ENCODE measurements at places on chromosomes 3 and 15. TPM values are rescaled to one million over a fixed set of nuclear protein-coding genes. Genes with fewer than 3 reads are reported as not detected.

The SOX14 gene
- not detected for total RNA-seq

The PML gene
- total RNA-seq: 82.9 TPM

The TF gene
- total RNA-seq: 1.4 TPM

The BFSP2 gene
- total RNA-seq: 0.41 TPM

The AQR gene
- total RNA-seq: 30.9 TPM

The AMIGO3 gene
- total RNA-seq: not detected

DNA sequence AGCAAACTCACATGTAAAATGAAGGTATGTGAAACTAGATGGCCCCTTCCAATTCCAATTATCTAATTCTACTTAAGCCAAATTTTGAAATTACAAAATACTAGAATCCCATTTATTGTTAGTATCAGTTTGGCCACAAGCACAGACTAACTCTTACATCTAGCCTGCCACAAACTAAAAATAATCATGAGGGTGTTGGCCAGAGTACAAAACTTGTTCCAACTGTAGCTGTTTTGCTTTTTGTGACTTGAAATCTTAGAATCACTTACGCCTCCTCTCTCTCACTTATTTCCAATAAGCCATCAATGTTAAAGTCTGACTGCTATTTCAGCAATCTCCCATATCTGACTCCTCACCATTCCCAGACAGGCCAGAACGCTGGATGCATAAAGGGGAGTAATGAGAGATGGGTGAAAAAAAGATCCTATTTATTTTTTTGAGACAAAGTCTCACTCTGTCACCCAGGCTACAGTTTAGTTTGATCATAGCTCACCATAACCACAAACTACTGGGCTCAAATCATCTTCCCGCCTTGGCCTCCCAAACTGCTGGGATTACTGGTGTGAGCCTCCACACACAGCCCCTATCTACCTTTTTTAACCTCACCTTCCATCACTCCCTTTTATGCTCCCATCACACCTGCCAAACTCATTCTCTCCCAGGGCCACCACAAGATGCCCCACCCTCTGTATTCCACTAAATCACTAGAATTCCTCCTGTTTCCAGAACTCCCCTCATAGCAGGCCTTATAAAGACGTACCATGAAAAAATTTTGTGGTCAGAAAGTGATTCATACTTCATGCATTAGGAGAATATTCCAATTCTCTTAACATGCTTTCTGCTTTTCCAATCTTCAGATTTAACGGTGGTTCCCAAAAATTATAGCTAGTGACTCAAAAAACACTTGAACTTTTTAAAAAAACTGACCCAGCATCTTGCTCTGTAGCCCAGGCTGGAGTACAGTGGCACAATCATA is 36.5 kb downstream of the ATOSA start:
- no peak for DNase-seq

- no peak for DNase-seq
These were observed 5.8 kb downstream of the MCM2 start for GRCh38 chr3:127604035-127604434.

GRCh38 chr3:154122912-154123559 is 1.8 kb downstream of the ARHGEF26 start:
- peak; percentile 58 for DNase-seq

GRCh38 chr15:88580532-88580931 is 34.1 kb upstream of the DET1 start:
- no peak for DNase-seq

DNA sequence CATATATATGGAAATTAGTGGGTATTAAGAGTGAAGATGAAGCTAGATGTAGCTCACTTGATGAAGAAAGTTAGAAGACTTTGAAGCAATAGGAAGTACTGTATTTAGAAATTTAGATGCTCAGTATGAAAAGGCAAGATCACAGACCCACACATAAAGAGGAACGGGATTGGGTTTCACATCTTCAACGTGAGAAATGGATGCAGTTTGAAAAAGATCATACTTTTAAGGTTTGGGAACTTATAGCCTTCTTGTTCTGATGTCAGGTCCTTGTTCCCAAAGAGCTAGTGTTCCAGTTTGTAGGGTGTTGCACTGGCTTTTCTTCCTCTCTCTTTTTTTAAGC is 16.7 kb downstream of the AP3S2 start:
- no peak for DNase-seq

GRCh38 chr15:27092390-27092789 is 121.4 kb downstream of the GABRG3 start:
- no peak for DNase-seq

DNA sequence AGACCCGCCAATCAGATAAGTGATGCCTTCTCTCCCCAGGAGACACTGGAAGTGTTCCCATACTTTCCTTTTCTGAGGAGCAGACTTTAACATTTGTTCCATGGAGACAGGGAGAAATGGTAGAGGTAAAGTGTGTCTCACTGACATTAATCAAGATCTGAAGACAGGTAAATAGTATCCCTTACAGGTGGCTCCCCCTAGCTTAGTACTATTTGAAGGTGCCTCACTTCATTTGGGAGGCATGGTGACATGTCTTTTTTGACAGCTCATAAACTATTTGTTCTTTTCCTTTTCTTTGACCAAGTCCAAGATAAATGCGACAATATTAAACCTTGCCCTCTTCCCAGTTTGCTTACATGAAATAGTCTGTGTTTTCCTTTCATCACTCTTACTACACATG is 485.6 kb upstream of the IL12A start:
- no peak for DNase-seq

DNA sequence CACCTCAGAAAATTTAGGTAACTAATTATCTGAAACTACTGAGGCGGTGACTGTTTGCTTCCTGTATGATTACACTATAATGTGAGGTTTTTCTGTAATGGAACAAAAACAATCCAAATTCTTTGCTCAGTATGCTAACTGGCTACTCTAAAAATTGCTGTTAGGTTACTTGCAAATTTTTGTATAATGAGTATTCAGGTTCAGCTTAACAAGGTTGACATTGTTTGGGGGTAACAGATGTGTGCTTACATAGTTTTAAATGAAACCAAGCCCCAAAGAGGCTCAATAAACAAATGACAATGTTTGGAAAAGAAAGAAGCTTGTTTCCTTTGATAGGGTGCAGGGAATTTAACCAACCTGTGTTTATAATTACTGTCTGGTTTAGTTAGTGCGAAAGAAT is 414.5 kb upstream of the MDFIC2 start:
- no peak for DNase-seq

DNA sequence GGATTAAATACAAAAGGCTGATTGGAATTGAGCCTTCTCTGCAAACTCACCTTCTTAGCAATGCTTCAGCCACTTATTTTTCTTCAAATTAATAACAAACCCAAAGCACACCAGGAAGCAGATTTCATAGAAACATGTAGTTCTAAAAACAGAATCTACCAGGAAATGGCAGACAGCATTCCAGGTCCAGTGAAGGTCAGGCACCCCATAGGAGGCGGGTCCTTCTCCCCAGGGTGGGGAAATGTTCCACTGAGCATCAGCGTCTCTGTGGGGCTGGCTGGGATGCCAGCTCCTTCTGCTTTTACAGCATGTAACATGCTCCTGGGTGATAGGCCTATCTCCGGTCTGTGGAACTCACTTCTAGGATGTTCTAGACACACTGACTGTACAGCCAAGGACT is 49.2 kb downstream of the CTNNB1 start:
- no peak for DNase-seq

- DNase-seq: peak; percentile 35
These were observed 18.8 kb downstream of the BCL2L10 start for GRCh38 chr15:52093539-52094510.

DNA sequence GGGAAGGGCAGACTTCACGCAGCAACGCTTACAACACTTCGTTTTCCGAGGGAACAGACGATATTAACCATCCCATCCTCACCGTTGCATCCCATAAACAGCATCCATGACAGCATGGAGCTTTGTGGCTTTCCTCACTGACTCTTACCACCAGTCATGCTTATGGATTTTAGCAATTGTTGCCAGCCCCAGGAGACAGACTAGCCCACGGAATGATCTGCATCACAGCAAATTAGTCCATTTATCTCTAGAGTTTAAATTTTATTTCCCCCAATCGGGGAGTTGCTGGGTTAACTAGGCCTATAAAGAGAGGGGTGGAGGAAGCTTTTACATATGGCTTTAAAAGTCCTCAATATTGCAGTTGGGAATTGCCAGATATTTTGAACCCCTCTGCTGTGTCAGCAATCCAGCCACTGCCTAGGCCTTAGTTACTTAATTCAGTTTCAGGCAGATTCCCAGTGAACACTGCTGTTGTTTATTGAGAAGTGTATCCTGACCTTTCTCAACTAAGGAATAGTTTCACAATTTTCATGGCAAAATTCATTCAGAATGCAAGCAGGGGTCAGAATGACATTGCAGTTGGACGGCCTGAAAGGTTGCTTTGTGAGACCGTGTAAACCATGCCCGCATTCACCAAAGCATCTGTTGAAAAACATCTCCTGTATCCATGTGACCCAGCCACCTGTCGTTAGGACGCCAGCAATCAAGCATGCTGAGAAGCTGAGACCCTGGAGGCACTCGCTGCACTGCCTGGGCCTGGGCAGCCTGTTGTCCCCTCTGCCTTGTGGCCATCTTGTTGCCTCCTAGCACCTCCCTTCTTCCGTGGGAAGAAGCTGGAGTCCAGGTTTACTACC is 397.4 kb upstream of the TPM1 start:
- no peak for DNase-seq

GRCh38 chr3:79019137-79019923 is 748.5 kb downstream of the ROBO1 start:
- DNase-seq: peak; percentile 91

GRCh38 chr15:68256675-68257450 is 20.7 kb upstream of the FEM1B start:
- DNase-seq: peak; percentile 95

GRCh38 chr15:69454953-69455352 is 2.3 kb downstream of the RPLP1 start:
- no peak for DNase-seq

GRCh38 chr3:41431386-41431785 is 232.1 kb downstream of the CTNNB1 start:
- no peak for DNase-seq

GRCh38 chr3:16888356-16888755 is 3.6 kb downstream of the PLCL2 start:
- DNase-seq: no peak

- DNase-seq: no peak
These were observed 583 bp downstream of the IL17RE start for GRCh38 chr3:9903238-9903624.

GRCh38 chr3:50515565-50516439 is 12.4 kb upstream of the CACNA2D2 start:
- peak; percentile 95 for DNase-seq

DNA sequence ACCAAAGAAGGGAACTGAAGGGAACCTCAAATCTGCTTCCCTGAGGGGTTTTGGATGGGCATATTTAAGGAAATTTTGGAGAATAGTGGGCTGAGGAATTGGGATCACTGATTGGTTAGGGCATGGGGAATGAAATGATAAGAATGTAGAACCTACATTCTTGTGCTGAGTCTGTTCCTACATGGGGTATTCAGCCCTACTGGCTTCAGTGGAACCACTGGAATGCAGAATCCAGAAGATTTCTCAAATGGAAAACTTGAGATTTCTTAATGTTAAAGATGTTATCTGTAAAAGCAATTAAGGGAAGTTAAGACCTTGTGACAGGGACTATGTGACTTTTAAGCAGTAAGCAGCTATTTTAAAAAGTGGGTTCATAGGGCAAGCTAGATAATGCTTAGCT is 1062.4 kb downstream of the AGBL1 start:
- DNase-seq: no peak

GRCh38 chr3:42019953-42020260 is 58.0 kb upstream of the ULK4 start:
- no peak for DNase-seq

DNA sequence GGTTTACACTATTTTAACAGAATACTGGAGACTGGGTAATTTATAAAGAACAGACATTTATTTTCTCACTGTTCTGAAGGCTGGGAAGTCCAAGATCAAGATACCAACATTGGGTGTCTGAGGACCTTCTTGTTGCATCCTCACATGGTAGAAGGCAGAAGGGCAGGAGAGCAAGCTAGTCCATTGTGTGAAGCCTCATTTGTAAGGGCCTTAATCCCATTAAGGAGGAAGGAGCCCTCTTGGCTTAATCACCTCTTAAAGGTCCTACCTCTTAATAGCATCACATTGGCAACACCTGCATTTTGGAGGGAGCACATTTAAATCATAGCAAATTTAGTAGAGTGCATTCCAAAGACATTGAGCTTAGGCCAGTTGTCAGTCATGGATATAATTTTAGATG is 26.2 kb downstream of the UBE2Q2 start:
- DNase-seq: no peak

Measured in kidney (tissue), 22 donors.